ENCODE measurements at places on chromosomes 7 and 10.

DNA sequence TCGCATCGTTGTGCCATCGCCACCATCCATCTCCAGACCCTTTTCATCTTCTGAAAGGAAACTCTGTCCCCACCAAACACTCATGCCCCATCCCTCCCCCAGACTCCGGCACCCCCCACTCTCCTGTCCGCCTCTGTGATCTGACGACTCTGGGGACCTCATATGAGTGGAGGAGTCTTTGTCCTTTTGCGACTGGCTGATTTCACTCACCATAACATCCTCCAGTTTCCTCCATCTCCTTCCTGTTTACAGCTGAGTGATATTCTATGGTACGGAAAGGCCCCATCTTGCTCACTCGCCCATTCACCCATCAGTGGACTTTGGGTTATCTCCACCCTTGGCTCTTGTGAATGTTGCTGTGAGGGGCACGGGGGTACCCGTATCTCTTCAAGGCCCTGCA, 11.8 kb upstream of the INSIG1 start:
- DNase-seq, result no peak

- no peak for DNase-seq
These were observed 77.3 kb downstream of the JMJD1C start for GRCh38 chr10:63388421-63389031.

GRCh38 chr7:147411096-147411495, 1179.5 kb upstream of the C7orf33 start:
- DNase-seq, result no peak

GRCh38 chr7:25615003-25615402, 386.7 kb upstream of the NPVF start:
- DNase-seq, result no peak

- DNase-seq, result no peak
These were observed 9.4 kb upstream of the NKX2-3 start for GRCh38 chr10:99523251-99523773.

DNA sequence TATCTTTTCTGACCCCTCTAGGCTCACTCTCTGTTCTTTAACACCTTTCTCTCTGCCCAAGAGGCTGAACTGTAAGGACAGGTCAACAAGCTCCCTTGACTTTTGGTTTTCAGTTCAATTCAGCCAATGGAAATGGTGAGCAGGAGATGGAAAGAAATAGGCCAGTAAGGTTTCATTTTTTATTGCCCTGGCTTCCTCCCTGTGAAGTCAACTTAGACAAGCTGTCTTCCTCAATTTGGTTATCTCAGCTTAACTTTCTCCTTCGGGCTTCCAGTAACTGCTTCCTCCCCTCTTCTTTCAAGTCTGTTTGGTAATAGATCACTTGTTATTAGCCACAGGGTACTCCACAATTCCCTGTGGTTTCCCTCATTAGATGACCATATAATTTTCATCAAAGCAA, 19.7 kb downstream of the LIPK start:
- DNase-seq, result no peak

DNA sequence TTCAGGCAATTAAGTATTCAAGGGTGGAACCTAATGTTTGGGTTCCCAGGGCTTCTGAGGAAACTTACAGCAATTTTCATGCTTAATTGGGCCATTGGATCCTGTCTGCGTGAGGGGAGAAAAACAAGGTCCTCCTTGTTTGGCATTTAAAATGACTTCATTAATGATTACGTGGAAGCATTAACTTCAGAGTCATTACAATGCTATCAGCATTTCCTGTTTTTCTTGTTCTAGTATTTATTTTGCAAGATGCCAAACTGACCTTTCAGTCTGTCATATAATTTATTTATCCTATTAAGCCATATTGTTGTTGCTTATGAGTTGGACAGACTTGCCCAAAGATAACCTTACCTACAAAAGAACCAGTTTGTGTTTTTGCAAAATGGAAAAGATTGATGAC, 324.1 kb upstream of the LRRN3 start:
- no peak for DNase-seq

DNA sequence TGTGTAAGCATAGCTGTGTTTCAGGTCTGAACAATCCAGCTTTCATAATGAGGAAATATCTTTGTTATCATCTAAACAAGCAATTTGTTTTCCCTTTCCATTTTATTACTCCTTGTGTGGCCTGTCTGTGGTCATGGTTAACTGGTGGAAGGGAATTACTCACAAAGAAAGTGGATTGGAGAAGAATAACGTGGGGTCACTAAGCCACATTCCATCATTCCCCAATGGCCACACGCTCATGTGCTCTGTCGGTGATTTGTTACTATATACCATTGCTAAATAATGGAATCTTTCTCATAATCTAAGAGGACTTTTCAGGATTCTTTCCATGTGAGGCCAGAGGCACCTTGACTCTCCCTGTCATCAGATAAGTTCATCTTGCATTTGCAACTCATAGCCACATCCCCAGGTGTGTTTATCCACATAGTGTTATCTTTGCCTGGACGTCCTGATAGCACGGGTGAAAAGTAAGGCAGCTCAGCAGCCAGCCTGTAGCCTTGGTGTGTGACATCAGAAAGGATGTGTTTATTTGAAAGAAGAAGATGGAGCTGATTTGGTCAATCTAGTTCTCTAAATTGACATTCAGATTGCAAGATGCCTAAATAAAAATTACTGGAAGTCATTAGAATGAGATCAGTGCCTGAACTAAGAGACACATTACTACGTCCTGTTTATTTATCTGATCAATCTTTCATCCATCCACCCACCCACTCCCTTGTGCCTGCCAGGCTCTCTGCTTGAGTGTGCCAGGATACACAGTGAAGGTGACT, 128.9 kb downstream of the CELF2 start:
- DNase-seq, result no peak

- DNase-seq, result no peak
These were observed 227.9 kb downstream of the PHTF2 start for GRCh38 chr7:78026492-78026891.

DNA sequence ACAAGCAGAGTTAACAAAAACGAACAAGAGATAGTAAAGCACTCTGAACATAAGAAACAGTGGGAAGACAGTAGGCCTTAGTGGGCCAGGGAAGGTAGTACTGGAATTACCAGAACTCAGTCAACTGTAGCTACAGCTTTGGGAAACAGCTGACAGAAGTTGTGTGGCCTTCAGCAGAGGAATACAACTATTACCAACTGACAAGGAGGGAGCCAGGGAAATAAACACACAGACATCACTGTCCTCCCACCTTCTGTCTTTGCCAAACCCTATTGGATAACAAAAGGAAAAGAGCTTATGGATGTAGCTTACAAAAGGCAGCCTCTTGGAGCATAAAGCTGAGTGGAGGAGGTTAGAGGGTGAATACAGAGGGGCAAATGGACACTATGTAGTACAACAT, 15.4 kb downstream of the MICU1 start:
- no peak for DNase-seq

- no peak for DNase-seq
These were observed 29.0 kb upstream of the SUN1 start for GRCh38 chr7:803243-803635.

- no peak for DNase-seq
These were observed 23.8 kb downstream of the PDGFA start for GRCh38 chr7:495761-496321.
